ENCODE measurements at places on chromosomes 12 and 14. TPM values are rescaled to one million over a fixed set of nuclear protein-coding genes. Genes with fewer than 3 reads are reported as not detected.

DNA sequence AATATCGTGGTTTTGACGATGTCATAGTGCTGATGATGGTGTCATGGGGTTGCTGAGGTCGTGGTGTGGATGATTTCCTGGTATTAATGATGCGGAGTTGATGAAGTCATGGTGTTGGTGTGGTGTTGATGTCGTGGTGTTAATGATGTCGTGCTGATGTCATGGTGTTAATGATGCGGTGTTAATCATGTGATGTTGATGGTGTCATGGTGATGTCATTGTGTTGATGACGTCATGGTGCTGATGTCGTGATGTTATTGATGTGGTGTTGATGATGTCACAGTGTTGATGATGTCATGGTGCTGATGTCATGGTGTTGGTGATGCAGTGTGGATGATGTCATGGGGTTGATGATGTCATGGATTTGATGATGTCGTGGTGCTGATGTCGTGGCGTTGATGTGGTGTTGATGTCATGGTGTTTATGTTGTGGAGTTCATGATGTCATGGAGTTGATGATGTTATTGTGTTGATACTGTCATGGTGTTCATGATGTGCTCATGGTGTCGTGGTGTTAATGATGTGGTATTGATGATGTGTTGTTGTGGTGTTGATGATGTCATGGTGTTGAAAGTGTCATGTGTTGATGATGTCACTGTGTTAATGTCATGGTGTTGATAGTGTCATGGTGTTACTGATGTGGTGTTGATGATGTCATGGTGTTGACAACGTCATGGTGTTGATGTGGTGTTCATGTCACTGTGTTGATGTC, 48.5 kb upstream of the RIMBP2 start:
- no peak for DNase-seq

DNA sequence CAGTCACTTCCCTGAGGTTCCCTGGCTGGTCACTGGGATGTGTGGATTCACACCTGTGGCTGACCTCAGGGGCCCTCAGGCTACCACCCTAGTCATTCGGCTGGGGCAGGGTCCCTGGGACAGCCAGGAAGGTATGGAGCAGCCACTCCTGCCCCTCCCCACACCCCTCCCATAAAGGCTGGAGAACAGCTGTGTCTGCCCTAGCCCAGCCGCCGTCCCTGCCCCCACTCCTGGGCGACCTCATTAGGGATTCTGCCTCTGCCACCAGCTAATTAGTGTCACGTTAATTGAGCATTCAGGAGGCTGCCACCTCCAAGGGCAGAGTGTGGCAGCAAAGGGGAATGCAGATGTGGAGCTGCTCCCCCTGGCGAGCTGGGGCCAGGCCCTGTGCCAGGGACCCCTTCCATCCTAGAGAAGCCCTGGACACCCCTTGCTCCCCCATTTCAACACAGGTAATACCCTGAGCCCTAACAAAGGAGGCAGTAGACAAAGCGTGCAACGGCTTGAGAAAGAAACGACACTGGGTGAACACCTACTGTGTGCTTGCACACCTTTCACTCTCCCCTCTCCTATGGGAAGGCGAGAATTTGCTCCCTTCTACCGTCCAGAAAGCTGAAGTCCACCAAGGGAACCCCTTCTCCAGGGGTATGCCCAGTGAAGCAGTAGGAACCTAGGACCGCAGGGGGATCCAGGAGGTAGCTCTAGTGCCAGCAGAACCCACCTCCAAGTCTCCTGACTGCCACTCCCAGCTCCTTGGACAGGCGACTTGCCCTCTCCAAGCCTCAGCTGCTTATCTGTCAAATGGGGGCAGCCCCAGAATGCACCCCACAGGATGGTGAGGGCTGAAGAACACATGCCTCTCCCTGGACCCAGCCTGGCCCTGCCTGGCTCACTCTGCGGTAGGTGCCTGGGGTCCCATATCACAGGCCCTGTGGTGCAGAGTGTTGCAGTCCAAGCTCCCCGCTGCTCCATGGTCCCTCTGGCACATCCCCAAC, 45.1 kb downstream of the FAM222A start:
- peak; percentile 45 for DNase-seq

GRCh38 chr14:80587096-80587724, 354.3 kb downstream of the CEP128 start:
- no peak for DNase-seq

DNA sequence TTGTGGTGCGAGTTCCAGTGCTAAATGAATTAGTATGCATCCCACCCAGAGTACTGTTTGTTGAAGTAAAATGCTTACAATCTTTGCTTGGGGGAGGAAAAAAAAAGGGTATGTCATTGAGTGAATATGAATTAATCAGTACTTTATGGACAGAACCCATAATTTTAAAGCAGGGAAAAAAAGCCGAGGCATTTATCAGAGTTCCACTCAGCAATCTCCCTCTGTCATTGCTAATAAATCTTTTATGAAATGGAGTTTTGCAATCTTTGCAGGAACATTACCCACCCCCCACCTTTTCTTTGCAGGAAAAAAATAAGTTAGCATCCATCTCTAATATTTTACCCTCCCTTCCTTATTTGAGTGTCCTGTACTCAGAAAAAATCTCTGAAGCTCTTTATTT, 127.9 kb upstream of the TMPO start:
- DNase-seq, result no peak

- peak; percentile 94 for DNase-seq
Measured at GRCh38 chr12:58920102-58920960, at the start of gene LRIG3. LRIG3 (minus strand) TSS chr12:58920504; CDS start chr12:58920235, 269 bp downstream.

DNA sequence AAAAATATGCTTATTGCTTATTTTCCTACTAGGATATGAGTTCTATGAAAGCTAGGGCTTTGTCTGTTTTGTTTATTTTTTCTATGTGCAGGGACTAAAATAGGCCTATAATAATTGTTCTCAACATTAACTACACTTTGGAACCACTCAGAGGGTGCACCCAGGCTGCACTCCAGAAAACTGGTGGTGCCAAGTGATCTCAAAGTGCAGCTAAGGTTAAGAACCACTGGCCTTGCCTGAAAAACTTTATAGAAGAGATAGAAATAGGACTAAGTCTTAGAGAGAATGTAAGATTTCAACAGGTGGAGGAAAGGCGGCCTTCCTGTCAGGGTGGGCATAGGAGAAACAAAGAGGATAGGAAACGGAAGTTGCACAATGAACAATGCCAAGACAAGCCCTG, 37.7 kb upstream of the NR1H4 start:
- no peak for DNase-seq

- DNase-seq, result no peak
Measured at GRCh38 chr14:63988579-63988978, 135.8 kb downstream of the SYNE2 start.

- no peak for DNase-seq
Measured at GRCh38 chr12:91133871-91134270, 22.6 kb upstream of the LUM start.

DNA sequence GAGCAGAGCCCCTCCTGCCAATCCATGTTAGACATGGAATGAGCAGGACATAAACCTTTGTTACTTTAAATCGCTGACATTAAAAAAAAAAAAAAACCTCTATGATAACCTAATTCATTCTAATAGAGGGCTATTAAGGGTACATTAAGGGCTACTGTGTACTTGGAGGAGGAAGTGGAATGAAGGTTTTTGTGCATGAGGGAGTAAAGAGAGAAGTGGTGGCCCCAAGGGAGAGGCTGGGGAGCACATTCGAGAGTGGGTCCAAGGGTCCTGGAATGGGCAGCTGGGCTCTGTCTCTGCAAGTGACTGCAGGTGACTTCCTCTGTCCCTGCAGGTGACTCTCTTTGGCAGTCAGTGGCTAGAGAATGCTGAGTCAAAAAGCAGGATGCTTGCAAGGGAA, 32.1 kb upstream of the PTGDR start:
- DNase-seq, result no peak

DNA sequence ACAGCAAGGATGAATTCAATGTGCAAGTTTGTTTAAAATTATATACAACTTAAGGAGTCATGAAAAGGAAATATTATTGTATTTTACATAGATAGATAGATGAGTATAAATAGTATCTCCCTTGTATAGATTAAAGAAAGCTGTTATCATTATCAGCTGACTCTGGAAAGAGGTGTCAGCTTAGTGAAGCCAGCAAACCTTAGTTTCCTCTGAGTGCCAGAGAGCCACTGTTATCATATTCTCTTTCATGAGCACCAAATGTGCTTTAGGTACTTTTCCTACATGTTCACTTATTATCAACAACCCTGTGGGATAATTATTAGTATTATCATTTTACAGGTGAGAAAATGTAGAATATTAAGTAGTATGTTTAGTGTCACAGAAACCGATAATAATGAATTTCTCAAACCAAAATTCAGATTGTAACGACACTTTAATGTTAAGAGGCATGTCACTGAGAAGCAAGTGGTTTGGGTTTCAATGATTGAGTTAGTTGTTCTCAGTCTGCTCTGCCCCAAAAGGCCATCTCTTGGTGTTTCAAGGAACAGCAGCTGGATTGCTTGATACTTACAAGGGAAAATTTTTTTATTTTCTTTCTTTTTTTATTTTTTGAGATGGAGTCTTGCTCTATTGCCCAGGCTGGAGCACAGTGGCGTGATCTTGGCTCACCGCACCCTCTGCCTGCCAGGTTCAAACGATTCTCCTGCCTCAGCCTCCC, 53.7 kb downstream of the PLEKHA5 start:
- no peak for DNase-seq

DNA sequence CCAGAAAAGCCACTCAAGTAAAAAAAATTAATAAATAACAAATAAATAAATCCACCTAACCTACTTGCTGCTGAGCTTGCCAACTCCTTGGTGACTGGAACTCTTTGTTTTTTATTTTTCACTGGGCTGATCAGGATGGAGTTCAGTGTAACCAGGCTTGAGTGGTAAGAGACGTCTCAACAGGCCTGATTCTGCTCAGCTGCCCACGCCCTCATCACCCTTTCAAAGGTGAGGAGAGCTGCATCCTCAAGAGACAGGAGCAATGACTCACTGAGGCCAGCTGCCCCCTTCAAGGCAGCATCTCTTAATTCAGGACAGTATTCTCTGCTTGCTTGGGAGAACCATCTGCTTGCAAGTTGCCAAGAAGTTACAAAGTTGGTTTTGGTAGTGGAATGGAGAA, 111.9 kb upstream of the CPM start:
- DNase-seq, result no peak

GRCh38 chr14:22558221-22558913, 30.7 kb downstream of the DAD1 start:
- DNase-seq, result no peak

DNA sequence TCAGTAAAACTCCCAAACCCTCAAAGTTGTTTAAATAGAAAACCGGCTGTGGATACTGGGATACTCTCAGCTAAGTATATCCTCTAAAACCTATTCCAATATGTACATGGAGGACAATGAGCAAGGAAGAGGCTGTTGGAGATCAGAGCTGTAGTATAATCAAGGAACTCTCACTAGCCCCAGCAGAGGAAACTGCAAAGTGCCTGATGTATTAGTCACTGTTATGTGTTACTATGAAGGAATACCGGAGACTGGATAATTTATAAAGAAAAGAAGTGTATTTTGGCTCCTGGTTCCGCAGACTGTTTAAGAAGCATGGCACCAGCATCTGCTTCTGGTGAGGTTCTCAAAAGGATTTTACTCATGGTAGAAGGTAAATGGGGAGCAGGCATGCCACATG, 65.6 kb upstream of the RPL10L start:
- DNase-seq, result no peak

- no peak for DNase-seq
Measured at GRCh38 chr12:31021809-31022494, 51.7 kb upstream of the DDX11 start.

DNA sequence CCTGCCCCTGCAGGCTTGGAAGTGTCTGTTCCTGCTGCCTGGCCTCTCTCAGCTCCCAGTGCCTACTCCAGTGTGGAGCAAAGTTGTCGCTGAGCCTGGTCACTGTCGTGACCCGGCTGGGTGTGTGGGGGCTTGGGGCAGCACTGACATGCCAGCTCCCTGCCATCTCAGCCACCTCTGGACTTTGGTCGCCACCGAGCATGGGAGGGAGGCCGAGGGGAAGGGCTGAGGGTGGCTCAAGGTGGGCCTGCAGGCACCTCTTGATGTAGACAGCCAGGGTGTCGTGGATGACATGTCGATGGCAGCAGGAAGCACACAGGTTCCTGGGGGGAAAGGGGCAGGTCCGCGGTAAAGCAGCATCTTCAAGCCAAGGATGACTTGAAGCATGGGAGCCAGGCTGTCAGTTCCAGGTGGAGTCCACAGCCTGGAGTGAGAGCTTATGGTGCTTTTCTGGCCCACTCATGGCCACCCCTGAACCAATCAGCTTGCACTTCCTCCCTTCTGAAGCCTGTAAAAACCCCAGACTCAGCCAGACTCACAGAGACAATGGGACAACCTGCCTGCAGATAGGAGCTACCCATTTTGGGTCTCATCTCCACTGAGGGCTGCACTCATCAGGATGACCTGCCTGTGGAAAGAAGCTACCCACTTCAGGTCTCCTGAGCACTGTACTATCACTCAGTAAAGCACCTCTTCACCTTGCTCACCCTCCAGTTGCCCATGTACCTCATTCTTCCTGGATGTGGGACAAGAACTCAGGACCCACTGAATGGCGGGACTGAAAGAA, 210.1 kb downstream of the MON2 start:
- no peak for DNase-seq

DNA sequence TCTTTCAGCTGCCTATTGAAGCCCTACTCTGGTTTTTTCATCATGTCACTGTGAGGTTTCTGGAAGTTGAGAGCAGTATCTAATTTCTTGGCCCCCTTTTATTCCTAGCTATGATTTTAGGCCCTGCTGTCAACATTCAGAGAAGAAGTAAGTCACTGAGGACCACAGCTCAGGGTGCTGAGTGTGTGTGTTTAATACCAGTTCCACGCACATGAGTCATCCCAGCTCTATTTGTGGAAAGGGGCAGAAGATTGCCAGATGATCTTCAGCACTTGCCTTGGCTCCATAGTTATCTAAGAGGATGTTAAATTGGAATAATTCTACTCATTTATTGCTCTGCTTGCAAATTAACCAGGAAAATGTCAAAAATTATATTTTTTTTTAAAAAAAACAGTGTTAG, 65.5 kb upstream of the SLC38A4 start:
- DNase-seq, result no peak

B3GNT4 gene
- total RNA-seq, result not detected

ST8SIA1 gene
- 5.5 TPM for total RNA-seq

TMEM179 gene
- 4.5 TPM for total RNA-seq

TAS2R46 gene
- 2.8 TPM for total RNA-seq

MYL2 gene
- not detected for total RNA-seq

CAPZA3 gene
- total RNA-seq, result not detected

SELPLG gene
- total RNA-seq, result 12.3 TPM

KRT73 gene
- not detected for total RNA-seq
